Hematopoietic multipotent progenitor cell treated with erythropoietin and hydrocortisone succinate and interleukin-3 and kit ligand, for 8 days (in vitro differentiated cells): ENCODE measurements at places on chromosomes 4 and X.

DNA sequence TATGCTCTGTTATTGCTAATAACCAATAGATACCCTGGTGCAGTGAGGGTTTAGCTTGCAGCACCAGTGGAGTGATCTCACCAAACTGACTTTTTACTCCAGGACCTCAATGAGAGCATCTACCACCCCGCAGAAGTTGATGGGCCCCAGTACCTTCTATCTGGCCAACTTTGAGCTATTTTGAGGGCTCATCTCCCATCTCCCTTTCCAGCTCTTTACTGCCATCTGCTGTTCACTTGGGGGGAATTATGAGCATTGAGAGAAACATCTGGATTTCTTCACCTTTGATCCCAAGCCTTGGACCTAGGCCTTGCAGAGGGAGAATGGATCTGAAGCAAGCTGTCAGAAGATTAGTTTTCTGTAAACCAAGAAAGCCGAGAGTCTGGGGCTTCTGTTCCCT, 143.6 kb downstream of the TMEM164 start:
- peak; percentile 77 for DNase-seq

GRCh38 chrX:11375614-11376119, 82.5 kb downstream of the AMELX start:
- peak; percentile 90 for DNase-seq

- DNase-seq: no peak
Measured at GRCh38 chr4:82704156-82704555, 94.4 kb downstream of the SCD5 start.

DNA sequence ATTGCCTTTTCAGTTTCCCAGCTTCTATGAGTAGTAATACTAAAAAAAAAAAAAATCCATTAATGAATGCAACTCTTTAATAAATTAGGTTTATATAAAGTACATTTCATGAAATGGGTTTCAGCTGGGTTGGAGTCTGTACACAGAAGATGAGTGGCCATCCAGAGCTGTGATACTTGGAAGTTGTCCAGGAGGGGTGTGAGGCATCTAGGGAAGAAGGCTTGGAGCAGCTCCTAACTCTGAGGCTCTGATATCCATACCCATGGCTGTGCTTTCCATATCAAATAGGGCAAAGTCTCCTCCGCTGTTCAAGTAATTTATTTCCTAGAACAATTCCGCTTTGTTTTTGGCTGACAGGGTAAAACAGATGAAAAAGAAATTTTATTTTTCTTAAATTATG, 423.3 kb upstream of the TENM3 start:
- DNase-seq: no peak

GRCh38 chrX:20265221-20265725, 1.4 kb downstream of the RPS6KA3 start:
- DNase-seq: peak; percentile 83

GRCh38 chrX:74613370-74614092, 893 bp downstream of the RLIM start:
- DNase-seq: peak; percentile 47

GRCh38 chr4:113302051-113302450, 252.6 kb downstream of the ANK2 start:
- DNase-seq: no peak

DNA sequence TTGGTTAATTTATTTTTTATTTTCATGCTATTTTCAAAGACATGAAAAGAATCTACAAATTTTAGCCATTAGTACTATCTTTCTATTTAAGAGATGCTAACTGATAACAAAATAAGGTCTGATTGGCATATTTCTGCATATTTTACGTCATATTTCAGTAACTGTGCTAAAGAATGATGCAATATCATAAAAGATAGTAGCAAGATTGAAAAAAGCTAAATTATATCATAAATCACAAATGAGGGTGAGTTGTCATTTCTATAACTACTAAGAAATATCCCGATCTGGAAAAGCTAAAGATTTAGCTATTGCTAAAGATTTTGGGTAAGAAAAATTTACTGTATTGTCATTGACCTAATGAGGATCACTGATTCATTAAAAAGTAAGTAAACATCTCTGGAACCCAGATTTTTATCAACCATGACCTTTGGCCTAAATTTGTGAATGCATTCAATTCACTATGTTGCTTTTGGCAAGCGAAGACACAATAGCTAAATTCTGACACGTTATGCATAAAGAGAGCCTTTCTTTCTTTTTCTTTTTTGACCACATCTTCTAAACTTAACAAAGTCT, 103.6 kb downstream of the HPGD start:
- DNase-seq: no peak

DNA sequence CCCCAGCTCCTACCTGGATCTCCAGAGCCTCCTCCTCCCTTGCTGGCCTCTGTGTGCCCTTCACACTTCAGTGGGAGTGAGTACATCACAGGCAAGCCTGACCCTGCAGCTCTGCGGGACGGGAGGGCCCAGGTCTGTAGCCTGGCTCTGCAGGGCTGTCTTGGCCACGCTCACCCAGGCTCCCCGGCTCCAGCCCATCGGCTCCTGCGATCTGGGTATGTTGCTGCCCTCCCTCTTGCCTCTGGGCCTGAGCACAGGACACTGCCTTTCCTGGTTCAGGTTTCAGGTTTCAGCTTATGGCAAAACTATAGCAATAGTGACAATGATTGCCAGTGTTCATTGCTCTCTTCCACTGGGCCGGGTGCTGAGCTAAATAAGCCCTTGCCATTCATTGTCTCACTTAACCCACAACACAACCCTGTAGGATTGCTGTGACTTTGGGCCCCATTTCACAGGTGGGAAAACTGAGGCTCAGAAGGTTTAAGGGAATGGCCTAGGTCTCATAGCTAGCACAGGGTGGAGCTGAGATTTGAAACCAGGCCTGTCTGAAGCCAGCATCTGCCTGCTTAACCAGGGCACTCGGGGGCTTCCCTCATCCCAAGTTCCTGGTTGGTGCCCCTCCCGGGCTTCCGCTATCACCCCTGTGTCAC, 44.6 kb upstream of the SORCS2 start:
- DNase-seq: no peak

- DNase-seq: no peak
Measured at GRCh38 chrX:87063642-87064041, 454.0 kb upstream of the KLHL4 start.

DNA sequence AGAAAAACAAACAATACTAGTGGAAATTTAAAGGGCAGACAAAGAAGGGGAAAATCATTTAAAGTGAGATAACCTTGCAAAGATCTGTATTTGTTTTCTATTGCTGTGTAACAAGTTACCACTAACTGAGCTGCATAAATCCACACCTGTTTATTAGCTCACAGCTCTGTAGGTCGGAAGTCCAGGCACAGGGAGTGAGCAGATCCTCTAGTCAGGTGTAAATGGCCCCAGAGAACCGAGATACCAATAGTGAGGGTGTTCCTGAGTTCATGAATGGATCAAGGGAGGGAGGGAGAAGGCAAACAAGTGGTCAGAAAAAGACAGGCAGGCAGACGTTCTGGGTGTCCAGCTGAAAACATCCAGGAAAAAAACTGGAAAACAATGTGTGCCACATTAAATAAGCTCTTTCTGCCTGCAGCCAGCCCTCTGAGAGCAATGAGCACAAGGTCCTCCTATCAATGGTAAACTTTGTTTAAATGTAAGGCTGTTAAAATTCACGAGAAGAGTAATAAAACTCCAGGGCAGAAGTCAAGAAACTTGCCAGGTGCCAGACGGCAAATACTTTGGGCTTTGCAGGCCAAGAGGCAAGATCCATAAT, 25.0 kb downstream of the ADGRA3 start:
- DNase-seq: no peak

DNA sequence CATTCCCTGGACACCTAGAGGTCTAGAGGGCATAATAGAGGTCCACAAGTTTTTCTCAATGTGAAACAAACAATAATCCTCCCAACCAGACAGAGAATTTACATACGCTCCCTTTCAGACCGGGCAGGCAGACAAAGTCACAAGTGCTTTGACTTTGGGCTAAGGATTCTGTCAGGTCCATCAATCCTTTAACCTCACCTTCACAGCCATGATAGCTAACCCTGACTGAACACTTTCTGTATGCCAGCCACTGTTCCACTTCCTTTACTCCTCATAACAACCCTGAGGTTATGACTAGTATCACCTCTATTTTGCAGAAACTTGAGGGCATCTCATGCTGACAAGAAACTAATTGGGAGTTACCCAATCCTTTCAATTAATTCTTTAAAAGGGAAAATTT, 118.8 kb upstream of the AFF2 start:
- no peak for DNase-seq

- DNase-seq: peak; percentile 65
Measured at GRCh38 chr4:94452476-94453371, 982 bp downstream of the PDLIM5 start.

- DNase-seq: no peak
Measured at GRCh38 chr4:110198049-110198434, 373 bp downstream of the ELOVL6 start.

DNA sequence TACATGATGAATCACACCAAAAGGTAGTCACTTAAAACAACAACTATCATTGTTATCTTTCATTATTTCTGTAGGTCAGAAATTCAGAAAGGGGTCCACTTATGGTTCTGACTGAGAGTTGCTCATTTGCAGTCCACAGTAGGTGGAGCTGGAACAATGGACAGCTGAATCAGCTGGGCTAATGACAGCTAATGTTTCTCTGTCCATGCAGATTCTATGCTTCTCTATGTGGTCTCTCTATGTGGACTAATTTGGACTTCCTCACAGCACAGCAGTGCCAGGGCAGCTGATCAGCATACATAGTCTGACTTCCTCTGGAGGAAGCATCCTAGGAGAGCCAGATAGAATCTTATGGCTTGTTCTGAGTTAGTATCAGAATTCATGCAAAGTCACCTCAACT, 131.7 kb upstream of the INTU start:
- DNase-seq: no peak

GRCh38 chr4:139239127-139239772, 40.8 kb downstream of the MGARP start:
- no peak for DNase-seq

DNA sequence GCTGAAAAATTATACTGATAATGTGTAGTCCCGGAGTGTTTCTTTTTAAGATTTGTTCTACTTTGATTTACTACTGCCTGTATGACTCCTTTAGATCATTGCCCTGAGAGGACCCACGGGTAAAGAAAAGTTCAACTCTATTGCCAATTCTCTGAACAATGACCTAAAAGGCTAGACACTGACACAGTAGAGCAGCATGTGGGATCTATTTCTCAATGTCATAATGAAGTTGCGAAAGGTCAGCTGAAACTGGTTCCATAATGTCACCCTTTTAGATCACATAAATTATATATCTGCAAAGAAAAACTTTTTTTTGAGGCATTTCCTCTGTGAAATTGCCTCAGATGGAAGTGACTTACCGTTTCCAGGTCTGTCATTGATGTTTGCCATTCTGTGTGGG, 67.4 kb downstream of the GLRB start:
- DNase-seq: no peak

DNA sequence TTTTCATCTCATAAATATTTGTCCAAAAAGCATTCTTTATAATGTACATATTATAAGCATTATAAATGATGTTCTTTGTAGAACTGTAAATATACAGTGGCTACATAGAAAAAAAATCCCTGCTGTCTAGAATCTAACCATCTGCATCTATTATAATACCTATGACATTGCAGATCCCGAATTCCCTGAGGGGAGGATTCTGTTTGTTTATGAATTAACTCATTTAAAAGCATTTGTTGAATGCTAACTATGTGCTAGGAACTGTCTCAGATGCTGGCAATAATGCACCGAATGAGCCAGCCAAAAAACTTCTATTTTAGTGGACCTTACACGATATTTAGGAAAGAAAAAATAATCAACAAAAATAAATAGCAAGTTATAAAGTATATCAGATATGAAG, 189.6 kb downstream of the PACRGL start:
- no peak for DNase-seq

GRCh38 chr4:124948976-124949597, 236.6 kb upstream of the ANKRD50 start:
- DNase-seq: no peak

GRCh38 chrX:71225009-71225408, 2.0 kb downstream of the GJB1 start:
- no peak for DNase-seq

GRCh38 chrX:24395775-24396174, 35.3 kb downstream of the SUPT20HL1 start:
- DNase-seq: peak; percentile 63

DNA sequence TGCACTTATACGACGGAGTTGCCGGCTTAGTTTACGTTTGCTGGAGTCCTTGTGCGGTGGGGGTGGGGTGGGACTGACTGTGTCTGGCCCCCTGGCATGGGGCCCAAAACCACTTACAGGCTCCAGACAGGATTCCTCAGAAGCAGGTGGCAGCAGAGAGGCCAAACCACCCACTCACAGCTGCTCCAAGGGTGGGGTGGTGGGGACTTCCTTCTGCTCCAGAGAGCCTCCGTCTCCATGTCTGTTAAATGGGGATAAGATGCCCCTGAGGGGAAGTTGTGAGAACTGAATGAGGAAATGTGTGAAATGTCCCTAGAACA, 36.7 kb downstream of the PSAPL1 start:
- DNase-seq: no peak

DNA sequence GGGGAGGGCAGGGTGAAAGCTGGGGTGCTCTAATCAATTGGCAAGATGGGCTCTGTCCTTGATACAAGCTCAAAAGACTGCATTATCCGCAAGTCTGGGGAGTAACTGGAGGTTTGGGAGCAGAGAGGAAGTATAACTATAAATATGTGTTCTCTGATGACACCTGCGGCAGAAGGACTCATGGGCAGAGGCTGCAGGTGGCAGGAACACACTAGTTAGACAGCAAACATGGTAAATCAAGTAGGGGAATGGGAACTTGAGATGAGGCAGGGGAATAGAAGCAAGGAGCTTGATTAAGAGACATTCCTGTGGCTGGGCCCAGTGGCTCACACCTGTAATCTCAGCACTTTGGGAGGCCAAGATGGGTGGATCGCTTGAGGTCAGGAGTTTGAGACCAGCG, 30.3 kb downstream of the SH3KBP1 start:
- no peak for DNase-seq

DNA sequence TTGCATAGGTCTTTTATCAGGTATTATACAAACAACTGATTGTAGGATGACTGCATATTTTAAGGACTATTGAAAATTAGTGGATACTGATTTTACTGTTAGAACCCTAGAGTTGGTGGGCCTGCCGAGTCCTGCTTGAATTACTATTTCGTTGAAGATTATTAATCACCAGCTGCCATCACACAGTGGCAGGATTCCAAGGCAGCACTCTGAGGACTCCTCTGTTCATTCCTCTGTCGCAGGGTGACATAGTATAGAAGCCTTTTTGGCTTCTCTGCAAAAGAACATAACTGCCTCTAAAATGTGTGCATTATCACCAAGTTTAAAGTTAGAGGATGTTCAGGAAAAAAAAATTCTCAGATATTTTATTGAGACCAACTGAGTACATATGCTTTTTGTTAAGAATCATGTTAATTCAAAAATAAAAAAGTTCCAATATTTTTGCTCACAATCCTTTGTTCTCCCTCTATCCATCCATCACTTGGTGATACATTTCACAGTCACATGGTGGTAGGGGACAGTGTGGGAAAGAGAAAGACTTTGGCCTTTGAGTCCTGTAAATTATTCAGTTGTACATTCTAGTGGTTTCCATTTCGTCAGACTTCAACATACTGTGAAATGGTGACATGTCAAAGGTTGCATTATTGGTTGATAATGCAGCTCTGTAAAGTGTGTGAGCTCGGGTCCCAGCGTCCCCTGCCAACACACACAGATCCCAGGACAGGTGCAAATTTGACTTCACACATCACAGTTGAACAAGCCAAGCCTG, 332.5 kb downstream of the GRID2 start:
- no peak for DNase-seq

GRCh38 chrX:64427787-64428186, 32.5 kb upstream of the MTMR8 start:
- DNase-seq: no peak

GRCh38 chrX:12946838-12947544, 27.9 kb upstream of the TMSB4X start:
- peak; percentile 77 for DNase-seq
